Common myeloid progenitor, CD34-positive (primary cell): ENCODE measurements at places on chromosomes 2 and 18.

- no peak for DNase-seq
- H3K27ac ChIP-seq, result no peak overlapping the region
- no peaks in the 10 kb centered on the region for H3K36me3 ChIP-seq
- no peaks in the 10 kb centered on the region for H3K4me1 ChIP-seq
- H3K4me3 ChIP-seq, result no peak overlapping the region
- no peaks in the 10 kb centered on the region for H3K27me3 ChIP-seq
Observed at GRCh38 chr2:208607694-208608093, 201.1 kb downstream of the PTH2R start.

DNA sequence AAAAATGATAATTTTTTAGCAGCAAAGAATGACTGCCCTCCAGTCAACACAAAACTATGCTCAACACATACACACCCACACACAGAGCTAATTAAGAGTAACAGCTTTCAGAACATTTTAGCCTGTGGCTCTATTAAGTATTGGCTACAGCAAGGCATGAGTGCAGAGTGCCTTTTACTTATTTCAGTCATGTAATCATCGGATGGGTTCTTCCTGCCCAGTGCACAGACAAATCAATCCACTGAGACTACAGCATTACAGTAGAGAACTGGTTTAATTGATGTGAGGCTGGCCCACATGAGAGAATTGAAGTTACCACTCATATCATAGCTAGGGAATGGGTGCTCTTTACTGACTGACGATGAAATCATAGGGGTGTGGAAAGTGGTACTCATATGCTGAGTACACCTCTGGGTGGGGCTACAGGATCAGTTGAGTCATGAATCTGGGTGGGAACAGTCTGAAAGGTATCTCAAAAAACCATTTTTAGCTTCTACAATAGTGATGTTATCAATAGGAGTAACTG is 241.0 kb downstream of the FSIP2 start:
- H3K4me3 ChIP-seq, result no peak overlapping the region
- H3K4me1 ChIP-seq, result no peaks in the 10 kb centered on the region
- no peak overlapping the region for H3K27ac ChIP-seq
- no peaks in the 10 kb centered on the region for H3K36me3 ChIP-seq

DNA sequence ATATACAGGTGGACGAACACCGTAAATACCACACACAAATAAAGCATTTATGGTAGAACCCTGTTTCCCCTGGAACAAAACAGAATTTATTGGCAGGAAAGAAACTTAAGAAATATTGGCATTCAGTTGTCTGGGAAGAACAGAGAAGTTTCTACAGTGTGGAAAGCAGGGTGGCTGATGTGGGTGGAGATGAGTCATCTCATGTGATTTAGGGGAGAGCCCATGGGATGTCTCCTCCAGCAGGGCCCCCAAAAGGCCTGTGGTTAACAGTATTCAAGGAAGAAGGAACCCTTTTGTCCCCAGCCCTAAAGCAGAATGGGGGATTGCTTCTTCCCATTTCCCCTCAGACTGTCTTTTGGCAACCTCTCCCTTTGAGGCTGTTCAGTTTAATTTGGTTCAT is 24.2 kb downstream of the SIX3 start:
- H3K27me3 ChIP-seq, result peaks cover 10% of the 10 kb centered on the region
- H3K27ac ChIP-seq, result no peak overlapping the region
- H3K4me1 ChIP-seq, result no peaks in the 10 kb centered on the region
- no peak overlapping the region for H3K4me3 ChIP-seq
- peak; percentile 35 for DNase-seq
- no peaks in the 10 kb centered on the region for H3K36me3 ChIP-seq

- no peak overlapping the region for H3K4me3 ChIP-seq
- no peak for DNase-seq
- H3K4me1 ChIP-seq, result no peaks in the 10 kb centered on the region
- no peaks in the 10 kb centered on the region for H3K36me3 ChIP-seq
- no peak overlapping the region for H3K27ac ChIP-seq
- no peaks in the 10 kb centered on the region for H3K27me3 ChIP-seq
Observed at GRCh38 chr2:128867311-128867710, 548.6 kb upstream of the HS6ST1 start.

- no peak overlapping the region for H3K4me3 ChIP-seq
- DNase-seq, result no peak
- H3K27me3 ChIP-seq, result peaks cover 98% of the 10 kb centered on the region
Observed at GRCh38 chr2:172087207-172087779, 2.0 kb downstream of the DLX1 start.

GRCh38 chr2:189181706-189182105 is 2.1 kb upstream of the COL5A2 start:
- no peak for DNase-seq
- no peak overlapping the region for H3K27ac ChIP-seq
- peaks cover 3% of the 10 kb centered on the region for H3K4me1 ChIP-seq
- H3K36me3 ChIP-seq, result no peaks in the 10 kb centered on the region

DNA sequence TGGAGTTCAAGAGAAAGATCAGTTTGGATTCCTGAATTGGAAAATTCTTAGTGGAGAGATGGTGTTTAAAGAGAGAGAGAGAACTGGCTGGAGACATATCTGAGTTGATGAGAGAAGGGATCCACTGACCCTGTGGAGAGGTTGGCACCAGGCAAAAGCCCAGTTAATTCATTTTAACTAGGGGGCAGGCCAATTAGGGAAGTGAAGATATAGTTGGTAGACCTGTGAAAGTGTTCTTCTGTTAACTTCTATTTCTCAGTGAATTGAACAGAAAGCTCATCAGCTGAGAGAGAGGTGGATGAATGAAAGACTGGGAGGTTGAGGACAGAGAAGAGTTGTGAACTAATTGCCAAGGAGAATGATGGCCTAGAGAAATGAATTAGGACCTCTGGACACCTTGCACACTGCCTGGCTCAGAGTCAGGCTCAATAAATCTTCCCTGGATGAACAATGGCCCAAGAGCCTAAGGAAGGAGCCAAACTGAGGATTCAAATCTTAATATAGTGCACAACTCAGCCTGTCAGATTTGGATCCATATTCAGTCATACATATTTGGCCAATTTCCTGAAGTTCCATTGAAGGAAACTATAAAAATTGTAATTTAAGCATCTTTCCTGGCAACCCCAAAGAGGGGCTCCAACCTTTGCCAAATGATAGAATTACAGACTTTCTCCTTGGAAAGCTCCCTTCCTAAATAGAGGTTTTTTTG is 82.2 kb upstream of the RMDN2 start:
- no peak overlapping the region for H3K27ac ChIP-seq
- no peak for DNase-seq
- H3K4me3 ChIP-seq, result no peak overlapping the region
- no peaks in the 10 kb centered on the region for H3K36me3 ChIP-seq
- H3K27me3 ChIP-seq, result no peaks in the 10 kb centered on the region

DNA sequence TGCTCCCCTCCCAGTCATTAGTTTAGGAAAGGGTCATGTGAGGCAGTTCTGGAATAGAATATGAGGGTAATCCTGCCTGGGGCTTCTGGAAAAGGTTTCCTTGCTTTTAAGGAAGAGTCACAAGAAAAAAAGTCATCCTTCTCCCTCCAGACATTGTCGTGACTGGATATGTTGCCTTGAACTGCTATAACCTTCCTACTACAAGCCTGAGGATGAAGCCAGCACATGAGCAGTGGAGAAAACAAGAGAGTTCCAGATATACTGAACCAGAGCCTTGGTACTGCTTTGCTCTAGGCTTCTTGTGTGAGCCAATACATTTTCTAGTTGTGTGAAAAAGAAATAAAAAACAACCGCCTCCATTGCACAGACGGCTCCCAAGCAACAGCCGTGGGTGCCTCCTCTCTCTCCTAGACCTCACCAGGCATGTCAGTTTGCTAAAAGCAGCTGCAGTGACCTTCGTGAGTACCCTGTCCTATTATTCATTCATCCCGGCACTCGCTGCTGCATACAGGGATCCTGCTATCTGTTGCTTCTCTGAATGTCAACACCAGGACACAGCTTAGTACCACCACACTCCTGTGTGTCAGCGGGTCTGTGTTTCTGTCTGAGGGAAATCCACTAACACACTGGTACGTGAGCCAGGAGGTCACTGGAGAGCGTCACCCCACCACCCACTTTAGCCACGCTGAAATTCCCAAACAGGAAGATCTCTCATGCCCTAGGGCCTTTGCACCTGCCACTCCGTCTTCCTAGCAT is 186.7 kb downstream of the KLHL29 start:
- no peak overlapping the region for H3K27ac ChIP-seq
- H3K4me3 ChIP-seq, result no peak overlapping the region
- no peaks in the 10 kb centered on the region for H3K36me3 ChIP-seq
- H3K27me3 ChIP-seq, result no peaks in the 10 kb centered on the region

GRCh38 chr2:80527119-80527518 is 222.6 kb upstream of the LRRTM1 start:
- H3K36me3 ChIP-seq, result no peaks in the 10 kb centered on the region
- H3K27me3 ChIP-seq, result no peaks in the 10 kb centered on the region
- no peak overlapping the region for H3K4me3 ChIP-seq

DNA sequence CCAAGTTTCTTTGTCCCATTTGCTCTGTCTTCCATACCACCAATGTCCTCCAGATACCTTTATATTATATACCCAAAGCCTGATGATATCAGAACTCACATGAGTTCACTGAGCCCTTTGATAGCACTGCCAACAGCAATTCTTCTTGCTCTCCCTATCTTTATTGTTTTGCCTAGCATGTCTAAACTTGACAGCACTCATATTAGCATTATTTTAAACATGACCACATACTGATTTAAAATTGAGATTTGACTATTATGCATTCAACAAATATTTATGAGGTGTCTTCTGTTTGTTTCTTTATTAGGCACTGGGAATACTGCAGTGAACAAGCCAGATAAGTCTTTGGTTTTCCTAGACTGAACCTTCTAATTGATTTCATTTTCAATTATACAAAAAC is 587.3 kb upstream of the GCFC2 start:
- H3K27me3 ChIP-seq, result no peaks in the 10 kb centered on the region
- no peak for DNase-seq
- H3K4me1 ChIP-seq, result no peaks in the 10 kb centered on the region
- H3K36me3 ChIP-seq, result no peaks in the 10 kb centered on the region
- H3K27ac ChIP-seq, result no peak overlapping the region

GRCh38 chr18:24076950-24077349 is 61.9 kb upstream of the CABYR start:
- H3K27me3 ChIP-seq, result no peaks in the 10 kb centered on the region
- H3K4me1 ChIP-seq, result no peaks in the 10 kb centered on the region
- no peak overlapping the region for H3K4me3 ChIP-seq
- H3K36me3 ChIP-seq, result peaks cover 7% of the 10 kb centered on the region
- H3K27ac ChIP-seq, result no peak overlapping the region
- no peak for DNase-seq

DNA sequence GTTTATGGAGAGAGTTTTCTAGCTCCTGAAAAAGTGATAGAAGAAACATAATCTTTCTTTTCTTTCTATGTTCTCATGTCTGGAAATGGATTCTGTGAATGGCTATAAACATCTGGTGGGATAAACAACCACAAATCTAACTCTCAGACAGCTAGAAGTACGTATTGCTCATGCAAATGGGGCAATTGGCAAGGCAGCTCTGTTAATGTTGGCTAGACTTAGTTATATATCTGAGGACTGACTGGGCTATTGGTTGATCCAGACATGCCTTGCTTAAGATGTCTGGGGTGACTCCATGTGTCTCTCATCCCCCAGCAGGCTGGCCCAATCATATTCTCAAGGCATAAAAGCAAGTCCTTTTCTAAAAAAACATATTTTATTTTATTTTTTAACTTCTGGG is 939.2 kb upstream of the NRXN1 start:
- H3K36me3 ChIP-seq, result no peaks in the 10 kb centered on the region
- no peak overlapping the region for H3K27ac ChIP-seq
- H3K4me3 ChIP-seq, result no peak overlapping the region
- no peaks in the 10 kb centered on the region for H3K4me1 ChIP-seq
- DNase-seq, result no peak

DNA sequence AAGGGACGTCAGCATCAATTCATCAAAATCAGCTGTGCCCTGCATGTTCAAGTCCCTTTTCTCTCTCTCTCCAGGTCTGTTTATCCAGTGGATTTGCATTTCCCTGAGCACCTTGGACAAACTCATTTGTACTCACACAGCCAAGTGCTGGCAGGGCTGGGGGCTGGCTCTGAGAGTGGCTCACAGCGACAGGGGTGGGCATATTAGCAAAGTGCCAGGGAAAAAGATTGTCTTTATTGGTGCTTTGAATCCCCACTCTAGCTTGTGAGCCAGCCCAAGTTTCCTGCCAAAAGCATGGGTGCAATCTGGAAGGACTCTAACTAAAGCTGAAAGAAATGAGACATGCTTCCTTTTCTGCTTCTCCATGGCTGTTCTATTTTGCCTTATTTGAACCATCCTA is 56.6 kb downstream of the ACOXL start:
- no peak overlapping the region for H3K27ac ChIP-seq
- H3K27me3 ChIP-seq, result peaks cover 12% of the 10 kb centered on the region
- no peaks in the 10 kb centered on the region for H3K36me3 ChIP-seq
- DNase-seq, result no peak

DNA sequence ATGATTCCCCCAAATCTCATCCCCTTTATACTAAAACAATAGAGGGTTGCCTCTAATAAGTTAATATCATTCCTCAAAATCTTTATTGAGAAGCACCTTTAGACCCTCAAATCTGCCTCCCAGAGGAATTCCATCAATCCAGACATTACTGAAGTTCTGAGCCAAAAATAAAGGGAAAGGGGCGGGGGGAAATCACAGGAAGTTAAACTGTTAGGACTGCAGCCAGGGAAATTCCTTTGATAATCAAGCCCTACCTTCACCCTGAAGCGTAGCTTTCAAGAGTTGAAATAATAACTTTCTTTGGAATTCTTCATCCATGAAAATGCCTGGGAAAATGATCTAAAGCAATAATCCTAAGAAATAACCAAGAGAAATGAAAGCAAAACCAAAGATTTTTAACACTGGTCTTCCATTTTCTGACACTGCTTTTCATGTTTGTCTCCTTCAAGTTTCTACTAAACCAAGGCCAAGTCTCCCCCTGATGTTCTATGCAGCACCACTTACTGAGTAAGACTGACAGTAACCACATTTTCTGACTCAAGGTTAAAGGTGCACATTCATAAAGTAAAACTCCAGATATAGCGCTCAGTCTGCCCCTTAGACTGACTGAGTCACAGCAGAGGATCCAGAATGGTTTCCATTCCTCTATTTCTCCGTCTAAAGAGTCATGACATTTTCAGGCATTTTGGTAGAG is 78.2 kb downstream of the TCF4 start:
- peak overlapping the region; percentile 65 for H3K4me3 ChIP-seq
- H3K27me3 ChIP-seq, result no peaks in the 10 kb centered on the region
- peak; percentile 60 for DNase-seq
- peak overlapping the region; percentile 86 for H3K27ac ChIP-seq
- H3K36me3 ChIP-seq, result no peaks in the 10 kb centered on the region

GRCh38 chr2:150449856-150450255 is 37.6 kb downstream of the RND3 start:
- H3K27ac ChIP-seq, result no peak overlapping the region
- H3K4me1 ChIP-seq, result no peaks in the 10 kb centered on the region
- DNase-seq, result no peak
- no peaks in the 10 kb centered on the region for H3K36me3 ChIP-seq
- no peak overlapping the region for H3K4me3 ChIP-seq

DNA sequence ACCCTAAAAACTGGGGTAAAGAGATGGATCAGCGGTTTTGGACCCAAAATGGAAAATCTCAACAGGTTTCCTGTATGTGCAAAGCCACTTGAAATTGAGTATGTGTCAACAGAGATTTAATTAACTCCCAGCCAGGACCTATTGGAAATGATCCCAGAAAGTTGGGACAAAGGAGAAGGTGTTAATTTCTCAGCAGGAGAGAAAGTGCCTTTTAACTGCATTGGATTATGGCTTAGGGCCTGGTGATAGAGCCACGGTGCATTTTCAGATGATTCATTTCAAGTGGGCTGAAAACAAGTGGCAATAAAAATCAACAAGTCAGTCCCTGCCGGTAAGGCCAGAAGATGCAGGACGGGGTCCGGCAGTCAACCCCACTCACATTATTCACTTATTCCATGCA is 80.2 kb upstream of the BCL11A start:
- no peaks in the 10 kb centered on the region for H3K36me3 ChIP-seq
- no peak overlapping the region for H3K4me3 ChIP-seq
- H3K27me3 ChIP-seq, result no peaks in the 10 kb centered on the region
- H3K27ac ChIP-seq, result no peak overlapping the region
